Myocyte (in vitro differentiated cells): ENCODE measurements at places on chromosomes 7 and 10.

DNA sequence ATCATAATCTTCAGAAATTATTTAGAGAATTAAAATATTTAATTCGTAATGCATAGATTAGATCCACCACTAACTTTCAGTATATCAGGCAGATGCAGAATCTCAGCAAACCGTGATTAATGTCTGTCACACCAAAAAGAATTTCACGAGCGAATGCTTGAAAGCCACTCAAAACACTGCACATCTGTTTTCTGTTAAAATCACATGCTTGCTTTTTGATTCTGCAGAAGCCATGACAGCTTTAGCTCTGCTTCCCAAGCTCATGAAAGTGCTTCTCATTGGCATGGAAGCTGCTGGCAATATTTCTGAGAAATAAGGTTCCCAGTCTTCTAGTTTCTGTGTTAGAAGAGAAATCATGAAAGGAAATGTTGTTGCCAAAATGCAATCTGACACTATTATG is 837.8 kb upstream of the LRRN3 start:
- no peak for DNase-seq

GRCh38 chr10:117262291-117262902 is 21.5 kb downstream of the SLC18A2 start:
- no peak for DNase-seq

DNA sequence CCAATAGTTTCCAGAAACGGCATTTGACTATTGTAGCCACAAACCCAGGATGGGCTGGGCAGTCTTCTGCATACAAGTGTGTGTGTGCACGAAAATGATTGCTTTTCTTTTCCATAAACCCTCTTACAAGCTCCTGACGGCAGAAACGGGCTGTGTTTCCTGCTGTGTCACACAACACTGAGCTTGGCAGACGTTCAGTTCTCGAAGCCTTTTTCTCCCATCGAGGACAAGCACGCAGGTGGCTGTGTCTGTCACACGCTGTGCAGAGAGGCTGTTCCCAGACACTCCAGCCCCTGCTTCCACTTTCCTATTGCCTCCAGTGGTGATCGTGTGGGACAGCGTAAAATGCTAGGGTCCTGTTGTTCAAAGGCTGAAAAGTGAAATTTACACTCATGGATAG is 32.1 kb downstream of the RBAK start:
- peak; percentile 79 for DNase-seq

- DNase-seq: no peak
Observed at GRCh38 chr10:7853226-7853842, 35.0 kb downstream of the TAF3 start.

- no peak for DNase-seq
Observed at GRCh38 chr7:155360495-155361345, 63.0 kb downstream of the INSIG1 start.

DNA sequence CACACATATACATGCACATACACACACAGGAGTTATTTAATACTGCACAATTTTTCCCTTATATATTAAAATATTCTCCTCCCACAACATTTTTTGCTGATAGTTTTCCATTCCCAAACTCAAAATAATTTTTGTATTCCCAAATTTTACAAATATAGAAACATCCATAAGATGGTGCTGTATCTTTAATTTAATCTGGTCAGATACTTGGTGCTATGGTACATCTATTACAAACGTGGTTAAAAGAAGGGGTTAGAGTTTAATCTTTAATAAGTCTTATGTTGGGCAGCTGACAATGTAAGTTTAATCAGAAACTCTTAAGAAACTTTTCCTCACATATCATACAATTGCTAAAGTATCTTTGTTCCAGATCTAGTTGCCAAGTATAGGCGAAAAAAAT is 10.2 kb upstream of the CADPS2 start:
- peak; percentile 3 for DNase-seq
